ENCODE measurements at places on chromosomes 11 and 22.
A peak's percentile ranks its signal among the peaks of the same experiment; 100 is the strongest.

GRCh38 chr22:26002456-26002855 is 166.8 kb upstream of the SEZ6L start:
- no peak for DNase-seq

GRCh38 chr11:95715777-95716241 is 73.8 kb downstream of the FAM76B start:
- no peak for DNase-seq

- no peak for DNase-seq
Measured at GRCh38 chr11:100994966-100995365, 134.6 kb downstream of the PGR start.

DNA sequence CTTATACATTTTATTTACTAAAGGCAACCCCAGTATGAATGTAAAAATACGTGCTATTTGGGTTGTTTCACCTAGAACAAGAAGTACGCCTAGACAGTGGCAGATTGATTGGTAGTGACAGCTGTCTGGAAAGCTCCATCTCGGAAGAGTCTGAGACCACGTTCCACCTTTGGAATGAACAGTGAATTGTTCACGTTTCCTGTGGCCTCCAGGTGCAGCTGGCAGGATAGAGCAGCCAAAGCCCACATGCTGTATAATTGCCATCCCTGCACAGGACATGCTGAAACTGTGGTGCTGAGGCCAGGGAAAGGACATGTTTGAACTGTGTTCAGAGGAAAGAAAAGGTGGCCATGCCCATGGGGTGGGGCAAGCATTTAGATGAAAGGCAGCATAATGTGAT is 218.7 kb upstream of the MTNR1B start:
- no peak for DNase-seq

- no peak for DNase-seq
Measured at GRCh38 chr11:30730011-30730410, 143.9 kb upstream of the MPPED2 start.

GRCh38 chr11:60348116-60348515 is 21.1 kb downstream of the MS4A6E start:
- DNase-seq, result no peak

GRCh38 chr22:44143579-44143978 is 37.1 kb upstream of the PARVG start:
- DNase-seq, result no peak

GRCh38 chr11:70524096-70524922 is 126.0 kb downstream of the CTTN start:
- no peak for DNase-seq

GRCh38 chr11:65439331-65440181 is 17.0 kb downstream of the NEAT1 start:
- no peak for DNase-seq

DNA sequence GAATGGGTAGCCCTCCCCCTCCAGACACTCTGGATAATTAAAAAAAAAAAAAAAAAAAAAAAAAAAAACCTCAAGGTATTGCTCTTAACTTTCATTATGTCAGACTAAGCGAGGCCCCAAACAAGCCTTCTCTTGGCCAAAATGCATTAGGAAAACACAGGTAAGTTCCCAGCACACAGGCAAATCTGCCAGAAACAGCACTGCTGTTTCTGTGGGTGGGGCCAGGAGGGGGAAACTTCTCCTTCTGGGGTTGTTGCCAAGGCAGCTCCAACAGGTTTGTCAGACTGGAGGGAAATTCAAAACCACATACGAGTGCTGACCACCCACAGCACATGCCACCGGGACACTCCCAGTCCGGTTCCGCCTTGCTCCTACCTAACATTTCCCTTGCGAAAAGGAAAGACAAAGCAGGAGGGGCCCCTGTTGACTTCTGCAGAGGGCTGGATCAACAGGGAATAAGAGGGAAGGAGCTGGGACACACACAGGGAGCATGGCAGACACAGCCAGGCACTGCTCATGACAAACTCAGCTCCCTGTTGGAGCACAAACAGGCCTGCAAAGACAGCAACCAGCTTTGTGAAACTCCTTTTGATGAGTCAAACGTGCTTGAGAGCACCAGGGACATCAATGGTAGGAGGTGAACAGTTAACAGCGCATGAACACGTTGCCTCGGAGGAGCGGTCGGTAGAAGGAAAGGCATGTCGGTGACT is 55.0 kb downstream of the MYH9 start:
- peak; percentile 43 for DNase-seq

GRCh38 chr11:89633135-89633705 is 76.9 kb upstream of the TRIM77 start:
- DNase-seq, result no peak

- DNase-seq, result no peak
Measured at GRCh38 chr22:45200230-45200629, 36.5 kb downstream of the NUP50 start.

GRCh38 chr22:43471606-43472135 is 59.9 kb downstream of the MPPED1 start:
- DNase-seq, result no peak

DNA sequence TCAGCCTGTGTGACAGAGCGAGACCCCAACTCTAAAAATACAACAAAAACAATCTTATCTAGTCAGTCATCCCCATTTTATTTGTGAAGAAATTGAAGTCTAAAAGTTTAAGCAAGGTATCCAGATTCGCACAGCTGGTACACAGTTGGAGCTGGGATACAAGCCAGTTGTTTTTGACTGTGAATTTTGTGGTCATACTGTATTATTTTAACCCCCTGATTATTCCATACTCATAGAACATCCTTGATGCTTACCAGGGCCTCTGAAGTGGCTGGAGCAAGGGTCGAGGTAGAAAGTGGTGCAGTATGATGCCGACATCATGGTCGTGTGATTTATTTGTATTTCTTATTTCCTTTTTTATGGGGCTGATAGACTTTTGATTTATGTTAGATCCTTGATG is 50.0 kb downstream of the BID start:
- DNase-seq, result no peak

DNA sequence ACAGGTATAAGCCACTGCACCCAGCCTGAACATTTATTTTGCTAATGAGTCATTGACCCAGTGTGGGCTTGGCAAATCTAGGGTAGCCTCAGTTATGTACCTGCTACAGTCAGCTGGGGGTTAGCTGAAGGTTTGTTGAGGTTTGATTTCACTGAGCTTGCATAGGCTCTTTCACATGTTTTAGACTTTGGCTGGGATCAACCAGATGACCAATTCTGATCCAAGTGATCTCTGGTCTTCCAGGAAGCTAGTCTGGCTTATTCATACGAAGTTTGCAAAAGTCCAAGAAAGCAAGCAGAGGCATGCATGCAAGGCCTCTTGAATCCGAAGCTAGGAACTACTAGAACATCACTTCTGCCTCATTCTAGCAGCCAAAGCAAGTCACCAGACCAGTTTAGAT is 21.0 kb downstream of the SERPING1 start:
- no peak for DNase-seq

- DNase-seq, result no peak
Measured at GRCh38 chr22:19620742-19621371, 93.4 kb upstream of the SEPTIN5 start.

DNA sequence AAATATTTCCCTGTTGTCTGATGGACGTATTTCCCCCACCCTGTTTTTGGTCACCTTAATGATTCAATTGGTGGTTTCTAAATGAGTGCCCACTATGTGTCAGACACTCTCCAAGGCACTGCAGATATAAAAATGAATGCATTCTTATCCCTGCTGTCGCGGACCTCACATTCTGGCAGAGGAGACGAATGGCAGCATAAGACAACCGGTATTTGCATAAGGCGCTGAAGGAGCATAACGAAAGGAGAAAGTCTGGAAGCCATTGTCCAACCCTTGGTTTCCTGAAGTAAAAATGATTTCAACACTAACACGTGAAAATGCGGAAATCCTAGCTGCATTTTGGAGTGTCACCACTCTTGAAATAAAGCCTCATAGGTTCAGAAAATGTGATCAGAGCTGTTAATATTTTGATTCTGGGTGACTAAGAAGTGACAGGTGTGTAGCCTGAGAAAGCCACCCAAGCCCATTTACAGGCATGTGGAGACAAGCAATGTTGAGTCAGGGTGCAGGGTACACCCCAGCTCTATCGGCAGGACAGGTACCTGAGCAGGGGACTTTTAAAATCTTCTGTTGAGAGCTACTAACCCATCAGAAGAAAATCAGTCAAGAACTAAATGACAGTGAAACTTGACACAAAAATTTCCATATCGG is 10.1 kb upstream of the GAB2 start:
- no peak for DNase-seq

DNA sequence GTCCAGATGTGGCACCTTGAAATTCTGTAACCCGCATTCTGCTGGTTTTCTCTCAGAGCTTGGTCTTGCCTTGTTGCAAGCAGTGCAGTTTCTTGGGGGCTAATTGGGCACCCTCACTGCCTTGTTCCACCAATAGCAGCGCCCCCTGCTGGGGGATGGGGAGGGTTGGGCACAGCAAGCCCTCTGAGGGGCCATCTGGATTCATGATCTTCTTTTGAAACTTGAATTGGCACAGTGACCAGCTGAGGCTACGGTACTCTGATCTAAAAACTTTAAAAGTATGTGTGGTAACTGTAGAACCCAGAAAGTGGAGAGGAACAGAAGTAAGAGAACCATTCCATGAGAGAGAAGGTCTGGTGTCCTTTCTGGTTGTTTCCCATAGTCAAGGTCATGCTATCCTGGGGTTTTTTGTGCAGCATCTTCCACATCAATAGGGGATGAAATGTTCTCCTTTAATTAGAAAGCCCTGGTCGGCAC is 64.2 kb downstream of the MED15 start:
- no peak for DNase-seq

- DNase-seq, result no peak
Measured at GRCh38 chr11:92457250-92457649, 232.6 kb downstream of the FAT3 start.

DNA sequence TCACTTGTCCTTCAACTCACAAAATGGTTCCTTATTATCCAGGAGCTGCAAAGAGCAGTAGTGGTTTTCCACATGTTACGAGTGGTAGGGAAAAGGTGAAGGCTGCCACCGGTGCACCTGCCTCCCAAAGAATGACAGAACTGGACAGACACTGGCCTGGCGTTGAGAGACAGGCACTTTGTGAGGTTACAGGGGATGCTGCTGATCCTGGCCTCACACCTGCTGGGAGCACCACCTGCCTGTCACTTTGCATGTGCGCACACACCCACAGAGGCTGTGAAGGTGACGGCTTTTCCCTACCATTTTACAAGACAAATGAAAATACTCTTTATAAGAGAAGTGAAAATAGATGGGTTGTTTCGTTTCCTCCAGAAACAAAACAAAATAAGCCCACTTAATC is 175.3 kb upstream of the B3GAT1 start:
- no peak for DNase-seq

DNA sequence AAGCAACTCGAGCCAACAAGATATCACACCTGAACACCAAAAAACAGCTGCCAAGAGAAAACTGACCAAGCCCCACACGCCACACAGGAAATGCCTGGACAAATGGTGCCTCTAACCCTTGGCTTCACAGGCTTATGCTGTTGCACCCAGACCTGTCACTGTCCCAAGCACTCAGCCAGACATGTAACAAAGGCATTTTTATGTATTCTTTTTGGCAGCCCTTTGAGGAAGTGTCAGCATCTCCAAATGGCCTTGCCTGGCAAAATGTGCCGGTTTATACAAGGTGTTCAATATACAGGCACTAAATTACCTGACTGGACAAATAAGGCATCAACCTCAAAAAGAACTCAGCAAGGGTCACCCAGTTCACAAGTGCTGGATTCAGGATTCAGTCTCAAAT is 6.1 kb downstream of the HDHD5 start:
- DNase-seq, result no peak

DNA sequence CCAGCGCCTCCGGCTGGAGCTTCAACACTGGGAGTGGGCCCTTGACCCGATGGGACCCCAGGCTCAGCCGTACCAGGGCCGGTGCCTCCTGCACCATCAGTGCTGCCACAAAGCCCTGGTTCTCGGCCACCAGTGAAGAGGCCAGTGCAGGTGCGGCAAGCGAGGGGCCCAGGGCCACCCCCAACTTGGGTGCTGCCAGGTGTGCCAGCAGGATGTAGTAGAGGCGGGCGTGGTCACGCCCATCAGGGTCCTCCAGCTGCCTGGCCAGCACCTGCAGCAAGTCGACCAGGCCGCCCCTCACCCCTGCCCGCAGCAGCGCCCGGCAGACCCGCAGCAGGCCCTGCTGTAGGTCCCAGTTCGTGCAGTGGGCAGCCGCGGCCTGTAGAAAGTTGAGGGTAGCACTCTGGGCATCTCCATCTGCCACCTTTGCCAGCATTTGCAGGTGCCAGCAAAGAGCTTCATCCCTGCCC is 2.3 kb downstream of the AP5B1 start:
- no peak for DNase-seq

- DNase-seq, result no peak
Measured at GRCh38 chr11:87180742-87181141, 143.0 kb downstream of the TMEM135 start.

- no peak for DNase-seq
Measured at GRCh38 chr11:28259177-28259843, 151.1 kb downstream of the METTL15 start.

DNA sequence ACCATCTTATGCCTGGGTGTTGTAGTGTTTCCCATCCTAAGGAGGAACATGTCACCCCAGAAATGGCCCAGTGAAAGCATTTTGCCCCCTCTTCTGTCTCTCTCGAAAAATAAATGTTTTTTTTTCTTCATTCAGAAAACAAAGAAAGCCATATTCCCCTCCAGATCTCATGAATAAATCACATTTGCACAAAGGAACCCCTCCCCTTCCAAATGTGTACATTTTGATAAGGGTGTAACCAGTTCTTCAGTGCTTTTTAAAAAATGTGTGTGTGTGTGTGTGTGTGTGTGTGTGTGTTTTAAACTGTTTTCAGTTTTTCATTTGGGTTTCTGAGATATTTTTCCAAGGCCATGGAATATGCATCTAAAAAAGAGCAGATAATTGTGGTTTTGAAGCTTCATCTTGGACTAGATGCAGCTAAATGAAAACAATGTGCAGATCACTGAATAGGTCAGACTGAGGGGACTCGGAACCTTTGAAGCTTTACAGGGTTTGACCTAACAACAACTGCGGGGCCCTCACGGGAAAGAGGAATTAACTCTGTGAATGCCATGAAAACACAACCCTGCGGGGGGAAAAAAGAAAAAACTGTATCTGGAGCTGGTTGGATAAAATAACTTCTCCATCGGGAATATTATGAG is 76.4 kb downstream of the YAP1 start:
- no peak for DNase-seq

DNA sequence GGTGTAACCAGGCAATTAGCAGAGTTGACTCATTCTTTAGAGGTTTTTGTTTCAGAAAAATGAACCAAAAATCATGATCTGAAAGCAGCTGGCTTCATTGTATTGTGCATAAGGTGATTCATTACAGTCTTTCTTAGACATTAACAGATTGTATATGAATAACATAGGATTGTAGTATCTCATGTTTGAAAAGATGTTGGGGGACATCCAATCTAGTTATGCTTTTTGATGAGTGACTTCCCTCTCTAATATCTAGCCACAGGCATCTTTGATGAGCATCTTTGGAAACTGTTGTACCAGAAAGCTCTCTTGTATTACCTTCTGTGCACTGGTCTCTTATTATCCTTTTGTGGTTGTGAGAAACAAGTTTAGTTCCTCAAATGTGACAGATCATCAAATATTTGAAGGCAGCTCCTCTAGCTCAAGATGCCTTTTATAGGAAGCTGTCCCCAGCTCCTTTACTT is 8.3 kb downstream of the GRK3 start:
- no peak for DNase-seq

DNA sequence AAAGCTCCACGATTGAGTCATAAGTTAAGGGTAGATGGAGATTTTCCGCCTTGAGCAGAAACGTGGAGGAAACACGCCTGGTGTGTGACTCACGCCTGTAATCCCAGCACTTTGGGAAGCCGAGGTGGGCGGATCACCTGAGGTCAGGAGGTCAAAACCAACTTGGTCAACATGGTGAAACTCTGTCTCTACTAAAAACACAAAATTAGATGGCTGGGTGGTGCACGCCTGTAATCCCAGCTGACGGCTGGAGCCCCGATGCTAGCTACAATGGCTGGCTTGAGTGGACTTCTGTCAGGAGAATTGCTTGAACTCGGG is 17.3 kb upstream of the DGCR8 start:
- DNase-seq, result no peak

Data from thymus (tissue), 14 donors.